Umbilical cord (tissue), 2 donors: ENCODE measurements at places on chromosomes 12 and 14. TPM values are rescaled to one million over a fixed set of nuclear protein-coding genes. Genes with fewer than 3 reads are reported as not detected.

SYT1 gene
- total RNA-seq = 8.4 TPM

TAS2R9 gene
- 1.7 TPM for total RNA-seq

ARMH4 gene
- 25.3 TPM for total RNA-seq

GRCh38 chr12:94133964-94134795 is 14.2 kb upstream of the PLXNC1 start:
- DNase-seq = peak; percentile 70

DNA sequence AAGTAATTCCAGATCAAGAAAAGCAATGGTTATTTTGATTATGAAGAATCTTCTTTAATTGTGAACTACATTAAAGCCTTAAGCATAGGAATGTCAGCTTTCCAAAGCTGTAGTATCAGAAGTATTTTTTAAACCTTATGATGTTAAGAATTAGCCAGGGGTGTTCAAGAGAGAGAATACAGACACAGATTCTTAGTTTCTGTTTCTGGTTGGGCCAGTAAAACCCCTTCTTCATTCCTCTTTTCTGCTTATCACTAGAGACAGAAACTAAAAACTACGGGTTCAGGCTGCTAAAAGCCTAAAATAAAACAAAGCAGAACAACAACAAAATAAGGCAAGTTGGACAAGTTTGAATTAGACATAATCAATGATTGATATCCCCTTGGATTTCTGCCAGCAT is 38.2 kb downstream of the IFT43 start:
- DNase-seq = no peak

DNA sequence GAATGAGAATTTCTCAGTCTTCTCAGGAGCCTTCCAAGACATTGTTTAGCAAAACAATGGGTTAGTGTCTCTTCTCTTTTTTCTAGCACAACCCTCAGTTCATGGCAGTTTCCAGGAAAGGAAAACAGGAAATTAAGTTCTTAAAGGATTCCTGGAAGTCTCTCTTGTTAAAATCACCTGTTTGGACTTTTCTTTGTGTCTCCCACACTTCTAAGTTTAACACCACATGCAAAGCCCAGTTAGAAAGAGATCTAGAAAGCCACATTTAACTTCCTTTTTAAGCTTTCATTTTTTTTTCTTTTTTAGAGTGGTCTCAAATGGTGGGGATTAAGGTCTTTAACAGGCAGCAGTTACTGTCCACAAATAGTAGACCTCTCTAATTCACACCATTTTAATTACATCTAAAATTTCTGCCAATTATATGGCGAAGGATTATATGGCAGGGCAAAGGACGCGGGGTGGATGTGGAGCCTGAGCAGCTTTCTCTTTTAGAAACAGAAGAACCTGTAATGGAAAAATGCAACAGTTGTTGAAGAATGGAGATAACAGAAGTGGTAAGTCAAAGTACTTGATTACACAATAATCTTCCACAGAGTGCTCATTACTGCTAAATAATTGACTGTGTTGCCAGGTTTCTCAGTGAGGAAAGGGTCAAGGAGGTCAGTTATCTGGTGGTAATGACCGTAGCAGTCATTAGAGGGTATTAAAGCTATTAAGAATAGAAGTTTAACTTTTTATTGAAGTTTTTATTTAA is 298.6 kb downstream of the AKAP6 start:
- DNase-seq = no peak
